ENCODE measurements at places on chromosomes 13 and 19.

DNA sequence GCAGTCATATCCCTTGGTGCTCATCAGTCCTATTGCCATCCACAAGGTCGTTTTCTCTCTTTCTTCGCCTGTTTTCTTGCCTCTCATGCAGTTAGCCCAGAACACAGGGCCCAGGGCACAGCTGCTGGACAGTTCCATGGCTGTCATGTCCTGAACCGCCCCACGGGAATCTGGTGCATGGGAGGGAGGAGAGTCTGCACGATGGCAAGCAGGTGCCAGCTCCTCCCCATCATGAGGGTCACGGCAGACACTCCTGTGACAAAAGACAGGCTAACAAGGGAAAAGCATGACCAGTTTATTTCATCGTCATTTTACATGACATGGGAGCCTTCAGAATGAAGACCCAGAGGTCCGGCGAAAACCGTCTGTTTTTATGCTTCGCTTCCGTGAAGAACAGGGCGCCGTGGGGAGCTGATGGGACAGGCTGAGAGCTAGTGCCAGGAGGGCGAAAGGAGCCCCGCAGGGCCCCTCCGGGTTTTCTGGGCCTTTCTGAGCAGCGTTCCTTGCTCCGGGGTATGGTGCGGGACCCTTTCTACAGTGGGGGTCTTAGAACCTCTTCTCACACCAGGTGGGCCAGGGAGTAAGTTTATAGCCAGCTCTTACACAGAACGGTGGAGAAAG lies 135.7 kb downstream of the STK24 start:
- DNase-seq = no peak

GRCh38 chr13:47904241-47904640 lies 96.8 kb downstream of the SUCLA2 start:
- DNase-seq = no peak

DNA sequence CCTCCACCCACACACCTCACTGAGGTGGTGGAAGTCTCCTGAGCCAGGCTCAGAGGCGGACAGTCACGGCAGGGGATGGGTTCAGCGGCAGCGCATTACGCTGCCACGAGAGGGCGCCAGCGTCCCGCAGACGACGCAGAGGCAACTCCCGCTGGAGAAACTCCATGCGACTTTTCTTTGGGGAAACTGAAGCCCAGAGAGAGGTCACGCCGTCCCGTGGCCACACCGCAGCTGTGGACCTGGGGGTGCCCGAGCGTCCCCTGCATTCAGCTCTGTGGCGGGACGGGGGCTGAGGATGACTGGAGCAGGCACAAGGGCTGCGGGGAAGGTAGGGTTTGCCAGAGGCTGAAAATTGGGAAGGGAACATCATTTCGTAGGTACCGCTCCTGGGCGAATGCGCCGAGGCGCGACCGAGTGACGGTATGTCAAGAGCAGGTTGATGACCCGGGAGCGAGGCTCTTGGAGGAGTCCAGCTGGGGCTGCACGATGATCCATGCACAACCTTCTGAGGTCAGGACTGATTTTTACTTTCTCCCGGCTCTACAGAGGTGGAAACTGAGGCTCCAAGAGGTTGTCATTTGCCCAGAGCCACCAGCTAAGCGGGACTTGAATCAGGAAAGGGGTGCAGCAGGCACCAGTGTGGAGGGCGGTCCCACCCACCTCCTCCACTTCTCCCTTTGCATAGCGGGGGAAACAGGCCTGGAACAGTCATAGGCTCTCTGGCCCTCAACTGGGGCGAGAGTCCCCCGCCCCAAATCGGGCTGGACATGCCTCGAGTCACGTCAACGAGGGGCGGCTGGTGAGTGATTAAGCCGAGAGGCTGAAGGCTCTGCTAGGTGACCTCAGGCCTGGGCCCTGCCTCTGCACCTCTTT lies 690 bp upstream of the ARRDC2 start:
- DNase-seq = peak; percentile 75

GRCh38 chr19:15614507-15615379 lies at the start of gene CYP4F8:
Gene CYP4F8, plus strand, starts transcription at chr19:15615218. Its CDS starts 399 bp downstream, at chr19:15615617.
- DNase-seq = no peak

DNA sequence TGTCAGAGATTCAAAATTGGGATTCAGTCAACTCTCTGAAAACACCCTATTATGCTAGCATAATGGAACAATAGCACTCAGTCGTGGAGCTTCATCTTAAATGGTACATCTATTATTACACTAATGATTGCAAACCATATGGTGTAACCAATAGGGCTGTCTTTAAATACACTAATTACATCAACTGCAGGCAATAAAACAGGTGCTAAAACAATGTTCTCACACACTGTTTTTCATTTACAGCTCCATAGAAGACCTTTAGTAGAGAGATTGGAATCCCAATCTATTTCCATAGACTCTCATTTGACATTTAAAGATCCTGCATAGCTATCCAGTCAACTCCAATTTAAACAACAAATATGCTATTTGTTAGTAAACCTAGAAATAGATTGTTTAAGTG lies 1917.4 kb downstream of the OLFM4 start:
- DNase-seq = no peak

DNA sequence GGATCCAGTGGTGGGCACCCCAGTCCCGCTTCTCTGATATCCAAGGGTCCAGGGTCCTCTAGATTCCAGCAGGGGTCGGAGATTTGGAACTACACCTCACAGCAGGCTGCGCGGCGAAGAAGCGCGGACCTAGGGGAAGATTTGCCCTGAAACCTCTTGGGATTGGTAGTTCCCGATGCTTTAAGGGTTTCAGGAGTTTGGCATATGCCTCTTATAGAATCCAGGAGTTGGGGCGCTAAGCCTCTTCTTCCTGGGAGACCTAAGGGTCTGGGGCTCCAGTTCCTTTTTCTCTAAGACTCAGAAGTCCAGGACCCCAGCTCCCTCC lies 349 bp downstream of the BCL2L12 start:
- DNase-seq = no peak

DNA sequence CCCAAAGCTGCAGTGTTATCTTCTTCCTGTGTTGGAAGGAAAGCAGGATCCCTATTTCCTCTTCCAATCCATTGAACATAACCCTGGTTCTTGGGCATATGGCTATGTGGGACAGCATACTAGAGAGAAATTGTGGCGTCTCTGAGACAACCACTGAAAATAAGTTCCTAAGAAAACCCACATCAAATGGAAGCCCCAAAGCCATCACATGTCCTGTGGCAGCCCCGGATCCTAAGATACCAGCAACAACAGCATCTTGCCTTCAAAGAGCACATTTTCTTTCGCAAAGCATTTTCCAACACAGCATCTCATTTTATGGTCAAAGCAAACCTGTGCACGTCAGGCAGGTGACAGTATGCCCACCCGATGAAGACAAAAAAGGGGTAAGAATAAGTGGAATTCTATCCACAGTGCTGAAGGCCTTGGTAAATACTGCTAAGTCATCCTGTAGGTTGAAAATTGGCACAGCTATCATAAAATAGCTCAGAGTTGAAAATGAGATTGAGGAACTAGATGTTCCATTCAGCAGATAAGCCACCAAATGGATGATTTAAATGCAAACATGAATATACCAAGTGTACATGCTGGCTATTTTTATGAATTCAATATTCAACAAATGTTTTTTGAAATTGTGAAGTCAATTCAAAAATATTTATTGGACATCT lies 232.2 kb downstream of the DLEU7 start:
- no peak for DNase-seq

DNA sequence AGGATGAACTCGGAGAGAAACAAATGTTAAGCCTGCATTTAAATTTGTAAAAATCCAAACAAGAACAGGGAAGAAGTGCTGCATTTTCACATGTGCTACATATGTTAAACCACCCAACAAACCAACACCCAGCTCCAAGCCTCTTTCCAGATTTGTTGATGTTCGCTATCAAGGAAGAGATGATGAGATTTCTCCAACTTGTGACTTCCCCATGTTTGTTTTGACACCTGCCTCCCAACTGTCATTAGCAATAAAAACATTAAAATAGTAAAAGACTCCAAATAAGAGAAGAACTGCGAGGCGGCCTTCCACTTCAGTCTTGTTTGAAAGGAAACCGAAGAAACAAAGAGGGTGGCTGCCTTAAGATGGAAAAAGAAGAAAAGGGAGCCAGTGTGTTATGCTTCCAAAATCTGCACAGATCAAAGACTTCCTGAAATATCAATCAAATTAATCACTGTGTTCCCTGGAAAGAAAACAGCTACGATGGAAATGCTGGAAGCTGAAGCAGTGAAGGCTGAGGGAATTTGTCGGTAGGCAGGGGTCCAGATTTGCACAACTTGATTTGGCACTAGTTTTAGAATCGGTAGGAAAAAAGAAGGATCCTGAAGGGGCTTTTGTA lies 14.0 kb upstream of the GGACT start:
- no peak for DNase-seq

GRCh38 chr13:113052206-113052605 lies 53.4 kb upstream of the F7 start:
- DNase-seq = no peak

DNA sequence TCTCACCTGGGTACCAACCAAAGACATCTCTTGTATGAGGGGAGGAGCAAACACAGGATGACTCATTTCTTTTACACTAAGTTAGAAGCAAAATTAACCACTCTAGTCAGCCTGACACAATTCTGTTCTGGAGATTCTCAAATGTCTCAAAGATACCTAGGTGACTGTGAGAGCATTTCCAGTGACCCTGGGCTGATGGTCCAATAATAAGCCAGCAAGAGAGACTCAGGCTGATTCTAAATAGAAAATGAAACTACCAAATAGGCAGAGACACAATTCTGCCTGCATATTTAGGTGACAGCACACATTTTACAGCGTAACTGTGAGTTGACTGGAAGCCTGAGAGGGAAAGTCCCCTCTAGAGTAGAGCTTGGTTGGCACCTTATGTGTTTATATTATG lies 16.3 kb downstream of the ZNF91 start:
- DNase-seq = no peak

DNA sequence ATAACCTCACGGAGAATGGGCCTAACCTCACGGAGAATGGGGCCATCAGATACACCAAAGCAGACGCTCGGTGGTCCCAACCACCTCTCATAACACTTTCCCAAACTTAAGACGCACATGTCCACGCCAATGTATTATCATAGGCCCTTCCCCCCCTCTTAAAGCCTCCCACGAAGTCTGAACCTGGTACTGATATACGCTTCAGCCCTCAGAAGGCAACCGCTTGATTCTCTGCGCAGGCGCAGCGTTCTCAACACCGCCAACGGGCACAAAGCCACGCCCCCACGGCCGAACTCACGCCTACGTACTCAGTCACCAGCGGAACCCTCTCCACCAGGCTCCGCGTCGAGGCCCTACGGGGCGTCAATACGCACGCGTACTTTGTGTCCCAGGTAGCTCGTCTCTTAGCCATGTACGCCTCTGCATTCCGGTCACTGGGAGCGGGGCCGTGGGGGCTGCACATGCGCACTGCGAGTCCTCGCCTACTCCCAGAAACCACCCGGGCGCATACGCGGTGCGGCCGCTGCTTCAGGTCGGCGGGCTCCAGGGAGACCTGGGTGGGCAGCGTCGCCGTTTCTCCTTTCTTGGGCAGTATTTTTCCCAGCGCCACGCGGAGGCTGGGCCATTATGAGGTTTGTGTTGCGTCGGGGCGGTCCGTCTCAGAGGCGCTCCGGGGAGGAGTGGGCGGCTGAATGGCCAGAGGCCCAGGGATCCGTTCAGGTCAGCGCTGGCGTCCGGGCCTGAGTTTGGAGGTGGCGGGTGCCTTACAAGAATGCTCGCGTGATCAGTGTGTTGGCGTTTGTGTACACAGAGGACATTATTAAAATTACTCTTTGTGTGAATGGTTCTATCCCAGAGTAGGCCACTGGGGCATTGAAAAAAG lies 25.3 kb downstream of the ZNF582 start:
- peak; percentile 89 for DNase-seq

DNA sequence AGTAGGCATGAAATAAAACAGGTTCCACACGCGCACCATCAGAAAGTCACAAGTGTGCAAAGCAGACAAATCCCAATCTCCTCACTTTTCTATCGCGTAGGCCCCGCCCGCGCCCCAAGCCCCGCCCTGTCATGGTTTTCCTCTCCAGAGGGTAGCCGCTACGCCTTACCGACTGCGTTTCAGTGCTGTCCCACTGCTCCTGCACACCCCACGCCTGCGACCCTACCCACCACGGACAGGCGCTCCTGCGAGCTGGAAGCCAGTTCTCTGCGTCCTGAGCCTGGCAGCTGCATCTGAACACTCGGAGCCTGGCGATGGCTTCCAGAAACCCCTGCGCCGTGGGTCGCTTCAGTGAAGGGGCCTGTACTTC lies 379 bp upstream of the ZNF470 start:
- peak; percentile 44 for DNase-seq

DNA sequence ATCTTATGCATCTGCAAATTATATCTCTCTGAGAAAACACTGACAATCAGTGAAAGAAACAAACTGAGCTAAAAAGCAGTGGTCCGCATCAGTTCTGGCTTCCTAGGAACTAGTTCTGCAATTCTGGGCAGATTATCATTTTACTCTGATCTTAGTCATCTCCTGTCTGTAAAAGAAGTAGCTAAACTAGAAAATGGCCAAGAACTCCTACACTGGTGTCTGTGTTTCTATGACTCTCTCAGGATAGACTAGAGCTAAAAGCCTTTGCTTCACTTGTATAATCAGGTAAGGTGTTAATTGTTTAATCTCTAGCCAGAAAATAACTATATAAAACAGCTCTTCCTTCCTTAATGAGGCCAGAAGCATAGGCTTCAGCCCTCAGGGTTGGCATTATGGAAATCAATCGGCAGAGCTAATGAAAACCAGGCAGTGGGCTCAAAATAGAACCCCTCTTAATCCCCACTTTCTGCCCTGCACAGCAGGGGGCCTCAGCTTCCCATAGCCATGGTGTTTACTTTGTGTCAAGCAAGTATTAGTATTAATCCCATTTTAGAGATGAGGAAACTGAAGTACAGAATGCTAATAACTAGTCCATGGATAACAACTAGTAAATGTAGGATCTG lies 459.2 kb downstream of the FGF14 start:
- DNase-seq = no peak

GRCh38 chr13:28035146-28035782 lies 46.8 kb upstream of the URAD start:
- peak; percentile 16 for DNase-seq

DNA sequence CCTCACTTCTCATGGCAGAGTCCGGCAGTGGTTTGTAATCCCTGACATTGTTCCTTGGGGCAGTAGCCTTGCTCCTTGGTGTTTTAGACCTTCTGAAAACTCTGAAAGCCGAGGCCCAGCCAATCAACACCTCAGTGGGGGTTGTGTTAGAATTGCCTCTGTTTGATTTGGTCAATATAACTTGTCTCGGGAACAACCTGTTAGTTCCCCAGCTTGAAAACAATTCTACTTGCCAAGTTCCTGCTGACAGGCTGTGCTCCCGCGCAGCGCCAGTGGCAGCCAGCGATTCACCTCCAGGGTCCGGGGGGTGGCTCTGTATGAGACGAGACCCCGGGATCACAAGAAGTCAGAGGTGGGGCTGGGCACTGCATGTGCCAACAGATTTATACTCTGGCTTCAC lies 81.4 kb upstream of the MEDAG start:
- no peak for DNase-seq
